Left ventricle myocardium superior (tissue), 1 donor: ENCODE measurements at places on chromosomes 7 and 10. TPM values are rescaled to one million over a fixed set of nuclear protein-coding genes. Genes with fewer than 3 reads are reported as not detected.

Gene LRRTM3
- not detected for total RNA-seq

Gene FAM25G
- total RNA-seq, result not detected

Gene GFRA1
- total RNA-seq, result 6.7 TPM

Gene GIMAP7
- 24.1 TPM for total RNA-seq

Gene MCM10
- 0.30 TPM for total RNA-seq

- DNase-seq, result no peak
Measured at GRCh38 chr10:95502377-95502776, 58.8 kb downstream of the SORBS1 start.

GRCh38 chr10:61063034-61063433, 119.0 kb upstream of the RHOBTB1 start:
- no peak for DNase-seq

GRCh38 chr10:119653209-119653608, 2.0 kb downstream of the BAG3 start:
- DNase-seq, result no peak

DNA sequence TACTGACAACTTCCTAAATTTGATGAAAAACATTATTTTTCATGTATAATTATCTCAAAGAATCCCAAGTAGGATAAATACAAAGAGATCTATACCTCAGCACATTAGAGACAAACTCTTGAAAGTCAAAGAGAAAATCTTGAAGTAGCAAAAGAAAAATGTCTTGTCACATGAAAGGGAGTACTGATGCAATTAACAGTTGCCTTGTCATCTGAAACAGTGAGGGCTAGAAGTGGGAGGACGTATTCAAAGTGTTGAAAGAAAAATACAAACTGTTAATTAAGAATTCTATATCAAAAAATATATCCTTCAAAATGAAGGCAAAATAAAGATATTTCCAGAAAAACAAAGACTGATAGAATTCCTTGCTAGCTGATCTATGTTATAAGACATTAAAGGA, 35.5 kb upstream of the ARHGAP22 start:
- no peak for DNase-seq

- no peak for DNase-seq
Measured at GRCh38 chr7:130486954-130487436, 4.9 kb upstream of the MEST start.

DNA sequence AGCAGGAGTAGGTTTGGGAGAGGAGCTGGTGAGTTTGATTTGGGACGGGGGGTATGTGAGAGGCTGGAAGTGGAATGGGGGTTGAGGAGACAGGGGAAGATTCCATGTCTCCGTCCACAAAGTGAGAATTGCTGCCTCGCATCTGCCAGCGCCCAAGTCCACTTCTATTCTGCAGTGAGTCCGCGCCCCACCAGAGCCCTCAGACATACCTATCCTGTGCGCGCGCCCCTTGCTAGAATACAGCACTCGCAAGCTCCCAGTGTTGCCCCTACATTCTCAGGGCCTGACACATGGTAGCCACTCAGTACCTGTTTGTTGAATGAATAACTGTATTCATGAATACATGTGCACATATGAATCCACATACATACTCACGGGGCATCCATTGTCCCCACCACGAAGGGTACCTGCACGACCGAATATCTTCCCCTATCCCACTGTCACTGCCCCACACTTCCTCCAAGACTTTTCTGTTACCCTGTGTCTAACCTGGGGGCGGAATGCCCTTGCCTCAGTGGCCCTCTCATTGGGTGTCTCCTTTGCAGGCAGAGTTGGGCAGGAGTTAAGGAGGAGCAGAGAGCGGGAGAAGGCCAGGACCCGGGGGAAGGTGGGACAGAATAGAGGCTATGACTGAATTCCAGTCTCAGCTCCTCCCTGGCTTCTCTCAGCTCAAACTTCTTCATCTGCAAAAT, 19.9 kb downstream of the POLL start:
- no peak for DNase-seq

DNA sequence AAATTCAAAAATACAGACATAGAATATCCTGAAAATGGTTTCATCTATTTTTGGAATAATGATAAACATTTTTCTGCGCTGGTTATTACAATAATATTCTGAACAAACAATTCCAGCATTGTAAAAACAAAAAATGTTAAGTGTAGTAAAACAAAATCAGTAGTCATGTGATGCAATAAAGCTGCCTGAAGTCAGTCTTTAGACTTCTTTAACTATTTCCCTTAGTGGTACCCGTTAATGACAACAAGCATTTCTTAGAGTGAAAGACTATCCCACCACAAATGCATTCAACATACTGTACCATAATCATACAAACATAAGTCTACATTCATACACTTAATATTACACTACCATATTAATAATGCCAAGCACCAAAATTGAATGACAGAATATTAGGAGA, 1.6 kb downstream of the SKAP2 start:
- DNase-seq, result no peak
